ENCODE measurements at places on chromosomes 7 and 10.

- DNase-seq = no peak
These were observed 13.4 kb downstream of the TRPV6 start for GRCh38 chr7:142872106-142872675.

DNA sequence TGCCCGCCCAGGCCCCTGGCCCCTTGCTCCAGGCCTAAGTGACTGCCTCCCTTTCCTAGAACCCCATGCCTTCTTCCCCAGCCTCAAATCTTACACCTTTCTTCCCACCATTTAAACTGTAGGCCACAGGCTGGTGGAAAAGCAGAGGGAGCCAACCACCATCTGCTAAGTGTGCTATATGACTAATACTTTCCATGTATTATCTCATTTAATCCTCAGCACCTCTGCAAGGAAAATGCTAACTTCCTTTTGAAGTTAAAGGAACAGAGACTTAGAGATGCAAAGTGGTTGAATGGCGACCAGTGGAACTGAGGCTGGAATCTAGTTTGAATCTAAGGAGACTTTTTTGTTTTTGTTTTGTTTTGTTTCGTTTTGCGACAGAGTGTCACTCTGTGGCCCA is 17.8 kb upstream of the MTPAP start:
- no peak for DNase-seq

GRCh38 chr10:24681572-24682088 is 42.1 kb downstream of the ARHGAP21 start:
- no peak for DNase-seq

DNA sequence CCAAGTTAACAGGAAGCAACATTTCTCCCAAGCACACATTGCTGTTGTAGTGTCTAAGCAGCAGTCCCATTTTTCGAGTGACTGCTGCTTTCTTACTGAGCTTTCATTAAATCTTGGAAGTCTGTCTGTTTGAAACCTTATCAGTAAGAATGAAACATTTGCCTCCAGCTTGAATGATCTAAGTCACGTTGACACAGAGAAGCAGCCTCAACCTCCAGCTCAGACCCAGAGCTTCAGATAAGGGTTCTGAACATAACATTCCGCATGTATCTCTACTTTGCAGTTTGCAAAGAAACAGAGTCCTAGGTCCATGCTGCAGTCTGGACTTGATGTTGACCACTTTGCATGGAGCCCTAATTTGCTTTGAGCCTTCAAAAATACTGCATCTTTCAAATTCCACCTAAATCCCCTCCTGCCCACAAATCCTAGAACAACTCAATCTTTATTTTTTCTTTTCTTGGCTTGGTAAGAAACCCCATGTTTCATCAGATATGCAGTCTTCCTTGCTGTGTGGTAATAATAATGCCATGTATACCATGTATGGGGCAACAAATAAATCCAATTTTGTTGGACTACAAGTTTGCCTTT is 698.7 kb upstream of the IGFBP3 start:
- DNase-seq = no peak

- no peak for DNase-seq
These were observed 127.0 kb downstream of the SORCS1 start for GRCh38 chr10:107037192-107038122.

GRCh38 chr10:124614003-124614659 is 130.0 kb downstream of the FAM53B start:
- no peak for DNase-seq

GRCh38 chr10:24951201-24952142 is 934 bp downstream of the PRTFDC1 start:
- DNase-seq = no peak

GRCh38 chr7:3244241-3244814 is 56.7 kb upstream of the SDK1 start:
- DNase-seq = no peak

- DNase-seq = no peak
These were observed 76.0 kb downstream of the ATXN7L1 start for GRCh38 chr7:105800442-105800841.

- DNase-seq = no peak
These were observed 107.8 kb downstream of the AUTS2 start for GRCh38 chr7:69706070-69706469.

- no peak for DNase-seq
These were observed 109.3 kb downstream of the SORBS1 start for GRCh38 chr10:95451568-95452524.

- no peak for DNase-seq
These were observed 7.7 kb upstream of the PRKAR1B start for GRCh38 chr7:734808-735207.

GRCh38 chr7:30924624-30925023 is 13.0 kb downstream of the AQP1 start:
- no peak for DNase-seq

GRCh38 chr7:7739204-7740036 is 21.0 kb upstream of the RPA3 start:
- DNase-seq = no peak

DNA sequence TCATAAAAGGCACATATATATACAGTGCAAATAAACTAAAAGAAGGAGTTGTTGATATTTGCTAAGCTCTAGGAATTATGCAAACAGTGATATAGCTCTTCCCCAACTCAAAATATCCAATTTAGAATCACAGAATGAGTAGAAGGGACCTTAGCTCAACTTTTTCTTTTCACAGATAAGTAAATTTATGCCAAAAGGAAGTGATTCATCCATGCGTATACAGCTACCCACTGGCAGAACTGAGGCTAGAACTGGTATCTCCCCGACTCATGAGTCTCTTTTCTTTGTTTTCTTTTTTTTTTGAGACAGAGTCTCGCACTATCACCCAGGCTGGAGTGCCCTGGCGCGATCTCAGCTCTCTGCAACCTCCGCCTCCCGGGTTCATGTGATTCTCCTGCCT is 54.2 kb upstream of the SVIL start:
- no peak for DNase-seq

- DNase-seq = no peak
These were observed 525.1 kb upstream of the IGFBP3 start for GRCh38 chr7:46446151-46446550.

GRCh38 chr10:128050121-128050516 is 76.1 kb downstream of the MKI67 start:
- DNase-seq = no peak

- no peak for DNase-seq
These were observed 3.9 kb upstream of the SPAG6 start for GRCh38 chr10:22341190-22341925.

DNA sequence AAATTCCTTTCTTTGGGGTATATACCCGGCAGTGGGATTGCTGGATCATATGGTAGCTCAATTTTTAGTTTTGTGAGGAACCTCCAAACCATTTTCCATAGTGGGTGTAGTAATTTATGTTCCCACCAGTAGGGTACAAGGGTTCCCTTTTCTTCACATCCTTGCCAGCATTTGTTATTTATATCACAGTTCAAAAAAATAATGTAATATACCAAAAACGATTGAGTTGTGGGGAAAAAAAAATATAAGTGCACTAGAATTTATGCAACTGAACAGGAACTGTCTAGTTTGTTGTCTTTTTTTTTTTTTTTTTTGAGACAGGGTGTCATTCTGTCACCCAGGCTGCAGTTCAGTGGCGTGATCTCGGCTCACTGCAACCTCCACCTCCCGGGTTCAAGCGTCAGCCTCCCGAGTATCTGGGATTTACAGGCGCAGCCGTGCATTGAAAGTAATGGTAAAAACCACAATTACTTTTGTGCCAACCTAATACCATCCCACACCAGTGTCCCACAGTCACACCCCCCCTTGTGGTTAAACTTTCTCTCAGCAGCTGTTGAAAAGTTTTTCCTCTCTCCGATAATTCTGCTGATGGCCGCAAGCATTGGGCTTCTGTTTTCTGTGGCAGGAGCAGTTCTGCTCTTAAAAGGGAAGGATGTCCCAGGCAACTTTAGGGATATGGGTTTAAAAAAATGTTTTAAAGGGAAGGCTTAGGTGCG is 6.8 kb upstream of the LAT2 start:
- peak; percentile 47 for DNase-seq

DNA sequence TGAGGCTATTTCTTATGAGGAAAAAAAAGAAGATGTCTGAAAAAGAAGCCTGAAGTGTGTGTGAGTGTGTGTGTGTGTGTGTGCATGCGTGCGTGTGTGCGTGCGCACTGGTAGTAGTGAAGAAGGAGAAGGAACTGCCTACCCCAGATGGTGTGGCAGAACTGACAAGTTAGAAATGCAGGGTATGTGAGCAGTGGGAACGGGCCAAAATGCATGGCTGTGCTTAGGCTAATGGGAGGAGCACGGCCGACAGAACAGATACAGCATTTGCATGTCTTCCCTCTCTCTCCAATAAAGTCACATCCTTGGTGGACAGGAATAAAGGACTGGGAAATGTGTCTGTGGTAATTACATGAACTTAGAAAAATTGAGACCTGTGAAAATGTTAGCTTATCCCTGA is 94.3 kb downstream of the IDE start:
- no peak for DNase-seq

DNA sequence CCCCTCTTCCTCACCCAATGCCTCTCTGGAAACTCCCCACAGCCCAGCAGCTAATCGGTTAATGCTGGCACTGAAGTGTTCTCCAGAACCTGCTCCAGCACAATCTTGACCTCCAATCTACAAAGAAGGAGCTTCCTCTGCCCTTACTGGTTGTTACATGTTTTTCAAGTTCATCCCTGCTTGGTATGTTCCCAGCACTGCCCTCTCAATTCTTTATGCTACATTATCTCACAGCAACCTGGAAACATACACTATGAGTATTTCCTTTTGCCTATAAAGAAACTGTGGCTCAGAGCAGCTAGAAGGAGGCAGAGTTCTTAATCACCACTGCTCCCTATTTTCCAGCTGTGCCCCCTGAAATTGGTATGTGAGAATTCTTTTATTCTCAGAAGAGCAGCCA is 84.1 kb upstream of the KMT2E start:
- no peak for DNase-seq

GRCh38 chr10:123743441-123744223 is 77.5 kb downstream of the GPR26 start:
- DNase-seq = no peak

- DNase-seq = no peak
These were observed 79.0 kb upstream of the SP8 start for GRCh38 chr7:20865684-20866083.

GRCh38 chr10:113541549-113541927 is 11.3 kb upstream of the HABP2 start:
- DNase-seq = no peak

DNA sequence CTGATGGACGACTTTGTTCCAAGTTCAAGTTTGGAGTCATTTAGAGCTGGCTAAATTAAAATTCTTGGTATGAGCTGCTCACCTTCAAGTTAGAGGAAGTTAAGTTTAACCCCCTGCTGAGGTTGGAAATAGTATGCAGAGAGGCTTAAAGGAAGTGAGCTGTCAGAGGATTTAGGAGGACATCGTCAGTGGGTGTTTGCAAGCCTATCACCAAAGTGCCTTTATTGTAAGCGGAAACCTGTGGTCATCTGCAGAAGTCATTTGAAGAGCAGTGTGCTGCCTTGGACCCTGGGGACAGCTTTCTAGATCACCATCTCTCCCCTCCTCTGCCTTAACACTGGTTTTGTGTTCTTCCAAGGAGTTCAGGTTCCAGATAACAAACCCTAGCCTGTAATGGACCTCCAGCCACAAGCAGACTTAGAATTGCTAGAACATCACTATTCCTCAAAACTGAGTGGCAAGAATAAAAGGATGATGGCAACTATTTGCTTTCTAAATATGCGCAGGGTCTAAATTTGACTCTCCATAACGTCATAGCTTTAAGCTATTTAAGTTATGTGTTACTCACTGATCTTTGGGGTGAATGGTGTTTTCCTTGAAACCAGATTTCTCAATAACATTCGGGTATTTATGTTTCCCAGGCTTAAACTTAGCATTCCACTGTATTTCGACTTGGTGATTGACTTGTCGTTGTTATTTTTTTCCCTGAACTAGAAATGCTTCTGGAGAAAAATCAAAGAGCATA is 93.4 kb downstream of the SLC39A12 start:
- DNase-seq = no peak

DNA sequence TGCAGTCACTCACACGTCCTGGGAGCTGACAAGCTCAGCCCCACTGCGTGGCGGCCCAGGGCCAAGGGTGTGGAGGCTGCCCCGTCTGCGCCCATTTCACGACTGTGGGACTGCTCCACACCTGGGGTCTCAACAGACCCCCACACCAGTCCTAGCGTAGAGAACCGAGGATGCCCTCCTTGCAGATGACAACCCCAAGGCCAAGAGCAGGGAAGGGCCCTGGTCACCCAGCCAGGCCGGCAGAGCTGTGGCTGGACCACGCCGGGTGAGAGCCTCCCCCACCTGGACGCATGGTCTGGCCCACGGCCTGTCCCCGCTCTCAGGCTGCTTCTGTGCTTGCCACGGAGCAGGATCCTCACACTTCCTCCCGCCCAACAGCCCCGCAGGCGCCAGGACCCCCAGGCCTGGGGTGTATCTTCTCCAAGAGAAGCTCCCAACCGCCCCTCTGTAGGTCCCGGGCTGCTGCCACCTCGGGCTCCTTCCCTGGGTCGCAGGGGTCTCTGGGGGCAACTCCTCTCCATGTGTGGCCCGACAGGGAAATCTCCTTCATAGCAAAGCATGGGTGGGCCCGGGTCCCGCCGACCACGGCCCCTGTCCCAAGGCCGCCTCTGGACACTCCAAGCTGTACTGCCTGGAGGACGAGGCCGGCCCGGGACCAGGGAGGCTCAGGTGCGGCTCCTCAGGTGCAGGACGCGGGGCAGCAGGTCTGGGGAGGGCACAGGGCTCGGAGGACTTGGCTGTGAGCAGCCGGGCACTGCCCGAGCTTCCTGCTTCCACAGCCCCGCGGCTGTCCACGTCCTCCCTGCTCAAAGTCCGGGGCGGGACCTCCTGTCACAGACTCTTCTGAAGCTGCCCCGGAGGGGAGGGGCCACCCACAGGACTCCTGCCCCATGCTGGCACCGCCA is 88.8 kb downstream of the FOXL3 start:
- no peak for DNase-seq

DNA sequence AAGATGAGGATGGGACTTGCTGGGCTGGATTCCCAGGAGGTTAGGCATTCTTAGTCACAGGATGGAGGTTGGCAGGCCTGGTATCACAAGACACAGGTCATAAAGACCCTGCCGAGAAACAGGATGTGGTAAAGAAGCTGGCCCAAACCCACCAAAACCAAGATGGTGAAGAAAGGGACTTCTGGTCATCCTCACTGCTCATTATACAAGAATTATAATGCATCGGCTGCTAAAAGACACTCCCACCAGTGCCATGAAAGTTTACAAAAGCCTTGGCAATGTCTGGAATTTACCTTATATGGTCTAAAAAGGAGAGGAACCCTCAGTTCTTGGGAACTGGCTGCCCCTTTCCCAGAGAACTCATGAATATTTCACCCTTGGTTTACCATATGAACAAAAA is 345.5 kb upstream of the POM121L12 start:
- no peak for DNase-seq

- no peak for DNase-seq
These were observed 132.4 kb upstream of the RHEB start for GRCh38 chr7:151652111-151652510.

DNA sequence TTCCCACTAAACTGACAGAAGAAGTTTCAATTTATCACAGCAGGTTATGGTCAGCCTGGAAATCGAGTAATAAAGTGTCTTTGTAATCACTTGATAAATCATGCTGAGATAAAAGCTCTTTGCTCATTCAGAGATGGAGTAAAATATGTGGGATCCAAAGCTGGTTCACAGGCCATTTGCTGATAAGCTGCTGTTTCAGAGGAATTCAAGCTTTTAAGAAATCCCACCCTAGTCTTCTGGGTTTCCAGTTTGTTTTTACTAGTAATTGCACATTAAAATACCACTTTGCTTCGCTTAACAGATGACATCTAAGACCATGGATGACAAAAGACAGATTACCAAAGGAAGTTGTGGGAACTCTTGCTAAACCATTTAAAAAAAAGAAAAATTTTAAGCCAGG is 37.4 kb upstream of the CDK6 start:
- DNase-seq = no peak

GRCh38 chr7:26543340-26543739 is 251.7 kb downstream of the SNX10 start:
- DNase-seq = no peak

- no peak for DNase-seq
These were observed 186.6 kb upstream of the CELF2 start for GRCh38 chr10:10831085-10831484.
